Activated CD4-positive, alpha-beta T cell treated with anti-CD3 and anti-CD28 coated beads, Interleukin-2, amount 50 U/mL, for 4 hours (primary cell): ENCODE measurements at places on chromosomes 3 and 15.

DNA sequence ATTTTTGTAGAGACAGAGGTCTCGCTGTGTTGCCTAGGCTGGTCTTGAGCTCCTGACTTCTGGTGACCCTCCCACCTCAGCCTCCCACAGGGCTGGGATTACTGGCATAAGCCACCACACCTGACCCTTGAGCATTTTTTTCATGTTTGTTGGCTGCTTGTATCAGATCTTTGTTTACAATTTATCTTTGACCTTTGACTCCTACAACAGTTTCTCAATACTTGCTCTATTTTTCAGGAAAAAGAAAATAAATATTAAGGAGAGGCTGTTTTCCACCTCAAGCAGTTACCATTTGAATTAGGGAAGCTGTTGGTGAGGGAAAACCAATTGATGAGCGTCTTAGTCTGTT lies 44.5 kb downstream of the LIMD1 start:
- no peak for DNase-seq

GRCh38 chr3:167487556-167487955 lies 13.7 kb upstream of the SERPINI2 start:
- no peak for DNase-seq

DNA sequence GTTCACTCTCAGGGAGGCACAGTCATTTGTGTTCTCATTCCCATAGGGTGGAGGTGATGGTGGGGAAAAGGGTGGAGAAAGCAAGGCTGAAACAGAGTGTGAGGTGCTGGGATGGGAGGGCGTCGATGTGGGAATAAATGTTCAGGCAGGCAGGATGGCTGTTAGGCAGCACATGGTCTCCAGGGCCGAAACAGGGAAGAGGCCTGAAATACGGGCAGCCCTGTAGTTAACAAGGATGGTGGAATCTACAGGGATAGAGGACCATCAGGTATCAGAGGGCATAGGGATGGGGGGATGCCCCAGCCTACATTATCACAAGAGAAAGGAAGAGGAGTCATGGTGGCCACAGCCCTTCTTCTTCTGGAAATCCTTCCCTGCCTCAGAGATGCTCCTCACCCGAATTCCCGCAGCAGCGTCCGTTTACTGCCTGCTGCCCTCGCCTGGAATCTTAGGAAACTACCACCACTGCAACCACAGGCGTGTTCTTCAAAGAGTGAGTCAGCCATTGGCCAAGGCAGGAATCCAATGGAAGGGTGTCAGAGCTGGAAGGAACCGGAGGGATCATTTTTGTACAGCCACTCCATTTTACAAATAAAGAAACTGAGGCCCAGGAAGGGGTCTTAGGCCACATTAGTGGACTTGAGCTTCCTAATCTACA lies 49.7 kb upstream of the POMGNT2 start:
- DNase-seq = no peak

DNA sequence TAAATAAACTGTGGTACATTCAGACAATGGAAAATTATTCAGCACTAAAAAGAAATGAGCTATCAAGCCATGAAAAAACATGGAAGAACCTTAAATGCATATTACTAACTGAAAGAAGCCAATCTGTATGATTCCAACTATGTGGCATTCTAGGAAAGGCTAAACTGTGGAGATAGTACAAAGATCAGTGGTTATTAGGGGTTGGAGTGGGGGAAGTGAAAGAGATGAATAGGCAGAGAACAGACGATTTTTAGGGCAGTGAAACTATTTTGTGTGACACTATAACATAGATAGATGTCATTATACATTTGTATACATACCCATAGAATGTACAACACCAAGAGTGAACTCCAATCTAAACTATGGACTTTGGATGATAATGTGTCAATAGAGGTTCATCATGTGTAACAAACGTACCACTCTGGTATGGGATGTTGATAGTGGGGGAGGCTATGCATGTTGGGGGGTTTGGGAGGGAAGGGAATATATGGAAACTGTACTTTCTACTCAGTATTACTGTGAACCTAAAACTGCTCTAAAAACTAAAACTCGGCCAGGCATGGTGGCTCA lies 29.0 kb downstream of the RAB27A start:
- DNase-seq = no peak

GRCh38 chr3:26293329-26293844 lies 329.2 kb upstream of the LRRC3B start:
- no peak for DNase-seq

- no peak for DNase-seq
These were observed 136.5 kb upstream of the RBMS3 start for GRCh38 chr3:29144361-29144760.
